ENCODE measurements at places on chromosomes 12 and 14. TPM values are rescaled to one million over a fixed set of nuclear protein-coding genes. Genes with fewer than 3 reads are reported as not detected.

Gene ACYP1
- total RNA-seq = 11.0 TPM

Gene DDX23
- 28.3 TPM for total RNA-seq

- no peaks in the 10 kb centered on the region for H3K27me3 ChIP-seq
- no peak overlapping the region for H3K27ac ChIP-seq
- no peak for DNase-seq
- H3K36me3 ChIP-seq = no peaks in the 10 kb centered on the region
- no peaks in the 10 kb centered on the region for H3K4me1 ChIP-seq
Observed at GRCh38 chr12:118866346-118866745, 115.0 kb upstream of the SRRM4 start.

DNA sequence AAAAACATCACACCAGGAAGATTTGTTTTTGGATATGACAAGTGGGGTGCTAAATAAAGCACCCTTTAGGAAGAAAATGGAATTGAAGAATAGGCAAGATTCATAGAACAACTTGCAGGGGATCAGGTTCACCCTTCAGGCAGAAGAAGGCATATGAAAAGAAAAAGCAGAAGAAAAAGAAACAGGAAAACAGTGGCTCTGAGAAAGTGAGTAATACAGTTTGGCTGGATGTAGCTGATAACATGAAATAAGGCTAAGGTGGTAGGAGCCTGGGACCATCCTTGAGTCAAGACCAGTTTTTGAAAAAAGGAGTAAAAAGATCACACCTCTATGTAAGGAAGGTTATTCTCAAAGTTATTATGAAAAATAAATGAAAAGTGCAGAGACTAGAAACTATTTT lies 42.4 kb downstream of the TRIP11 start:
- peaks cover 9% of the 10 kb centered on the region for H3K4me1 ChIP-seq
- no peak overlapping the region for H3K27ac ChIP-seq
- no peak for DNase-seq
- peaks cover 45% of the 10 kb centered on the region for H3K36me3 ChIP-seq
- no peak overlapping the region for H3K4me3 ChIP-seq

GRCh38 chr14:51357250-51357649 lies 117.2 kb downstream of the TMX1 start:
- H3K36me3 ChIP-seq = no peaks in the 10 kb centered on the region
- H3K27ac ChIP-seq = no peak overlapping the region
- no peak for DNase-seq
- no peak overlapping the region for H3K4me3 ChIP-seq
- H3K27me3 ChIP-seq = no peaks in the 10 kb centered on the region
- H3K4me1 ChIP-seq = no peaks in the 10 kb centered on the region

GRCh38 chr14:101459551-101459900 lies 101.8 kb upstream of the DIO3 start:
- peaks cover 31% of the 10 kb centered on the region for H3K27me3 ChIP-seq
- no peak for DNase-seq
- no peak overlapping the region for H3K4me3 ChIP-seq
- H3K27ac ChIP-seq = no peak overlapping the region
- H3K36me3 ChIP-seq = no peaks in the 10 kb centered on the region
- peaks cover 18% of the 10 kb centered on the region for H3K4me1 ChIP-seq
